ENCODE measurements at places on chromosomes 2 and 18.

DNA sequence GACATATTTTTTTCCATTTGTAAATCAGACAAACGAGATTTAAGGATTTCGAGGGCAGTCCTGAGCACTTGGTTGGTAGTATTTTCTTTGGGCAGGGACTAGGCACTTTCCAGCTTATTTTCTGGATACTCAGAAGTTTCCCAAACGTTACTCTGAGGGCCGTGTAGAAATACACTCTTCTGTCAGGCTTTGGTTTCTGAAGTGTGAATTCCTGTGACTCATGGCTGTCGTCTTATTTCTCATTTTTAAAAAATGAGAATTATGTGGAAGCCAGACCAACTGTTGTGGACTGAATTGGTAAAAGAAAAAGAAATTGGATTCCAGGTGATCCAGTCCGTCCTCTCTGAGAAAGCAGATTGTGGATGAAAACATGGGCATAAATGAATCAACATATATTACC is 658.6 kb upstream of the FANCL start:
- DNase-seq, result no peak

DNA sequence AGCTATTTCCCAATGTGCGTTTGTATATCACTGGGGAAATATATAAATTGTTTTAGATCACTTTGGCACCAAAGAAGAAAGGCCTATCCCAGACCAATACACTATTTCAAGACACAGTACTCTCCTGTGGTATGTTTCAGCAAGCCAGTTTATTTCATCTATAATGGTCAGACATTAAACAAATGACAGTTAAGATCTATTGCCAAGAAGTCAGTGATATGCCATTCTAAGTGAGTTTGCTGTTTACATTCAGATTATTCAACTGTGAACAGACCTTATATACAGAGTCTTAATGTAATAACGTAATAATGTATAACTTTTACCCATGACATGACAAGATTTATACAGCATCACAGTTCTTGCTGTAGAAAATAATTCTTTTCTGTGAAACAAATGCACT is 352.7 kb downstream of the CDH7 start:
- no peak for DNase-seq

DNA sequence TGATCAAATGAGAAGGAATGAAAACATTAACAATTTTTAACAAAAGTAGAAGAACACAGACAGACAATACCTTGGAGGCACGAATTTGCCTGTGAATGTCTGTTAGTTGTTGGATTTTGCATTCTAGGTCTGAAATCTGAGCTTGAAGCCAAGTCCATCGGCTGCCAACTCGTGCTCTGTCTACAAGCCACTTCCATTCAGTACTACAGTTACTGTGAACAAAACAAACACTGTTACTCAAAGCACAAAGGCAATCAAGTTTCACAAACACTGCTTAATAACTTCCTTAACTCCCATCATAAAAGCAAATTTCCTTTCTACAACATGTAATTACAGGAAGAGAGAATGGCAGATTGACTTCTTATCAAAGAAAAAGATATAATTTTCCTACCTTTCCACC is 42.2 kb downstream of the KANSL1L start:
- DNase-seq, result no peak

GRCh38 chr18:78021196-78021595 is 771.5 kb downstream of the GALR1 start:
- DNase-seq, result no peak

DNA sequence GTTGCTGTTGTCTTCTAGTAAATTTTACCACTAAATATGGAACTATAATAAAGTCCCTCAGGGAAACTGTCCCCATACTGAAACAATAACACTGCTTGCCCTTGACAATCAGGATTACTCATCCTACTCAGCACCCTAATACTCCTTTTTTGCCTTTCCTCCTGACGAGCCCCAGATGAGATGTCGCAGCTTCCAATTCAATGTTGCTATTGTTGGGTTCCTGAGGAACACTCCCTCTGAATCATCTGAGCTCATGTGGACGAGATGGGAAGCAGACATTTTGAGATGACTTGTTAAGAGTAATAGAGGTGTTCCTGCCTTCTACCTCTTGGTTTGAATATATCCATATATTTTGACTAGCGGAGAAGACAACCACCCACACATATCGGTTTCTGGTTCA is 187.8 kb upstream of the FAM98A start:
- DNase-seq, result no peak

- peak; percentile 94 for DNase-seq
These were observed at the start of gene EMILIN2 for GRCh38 chr18:2846636-2847316. TSS of gene EMILIN2 (plus strand) at chr18:2847006. CDS start at chr18:2847189, 183 bp downstream.

DNA sequence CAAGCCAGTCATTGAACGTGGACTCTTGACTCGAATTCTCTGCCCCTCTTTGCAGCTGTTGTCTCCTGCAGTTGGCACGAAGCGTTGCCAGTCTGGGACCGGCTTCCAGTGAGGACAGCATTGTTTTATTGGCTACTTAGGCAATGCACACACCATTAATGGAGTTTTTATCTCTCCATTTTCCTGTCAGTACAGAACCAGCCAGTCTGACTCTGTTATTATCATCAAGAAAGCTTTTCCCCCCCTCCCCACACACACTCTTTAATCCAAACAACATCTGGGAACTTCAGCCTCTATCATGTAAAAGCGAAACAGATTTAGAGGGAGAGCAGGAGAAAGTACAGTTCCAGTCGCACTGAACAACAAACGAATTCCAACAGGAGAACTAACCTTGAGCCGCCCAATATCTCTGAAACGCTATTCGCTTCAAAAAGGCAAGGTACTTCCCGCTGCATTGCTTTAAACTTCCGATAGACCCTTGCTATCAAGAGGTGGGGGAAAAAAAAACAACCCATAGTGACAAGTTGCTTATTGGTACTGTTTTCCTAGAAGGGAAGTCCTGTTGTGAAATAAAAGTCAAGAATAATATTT is 38.2 kb downstream of the ACVR1 start:
- DNase-seq, result no peak

DNA sequence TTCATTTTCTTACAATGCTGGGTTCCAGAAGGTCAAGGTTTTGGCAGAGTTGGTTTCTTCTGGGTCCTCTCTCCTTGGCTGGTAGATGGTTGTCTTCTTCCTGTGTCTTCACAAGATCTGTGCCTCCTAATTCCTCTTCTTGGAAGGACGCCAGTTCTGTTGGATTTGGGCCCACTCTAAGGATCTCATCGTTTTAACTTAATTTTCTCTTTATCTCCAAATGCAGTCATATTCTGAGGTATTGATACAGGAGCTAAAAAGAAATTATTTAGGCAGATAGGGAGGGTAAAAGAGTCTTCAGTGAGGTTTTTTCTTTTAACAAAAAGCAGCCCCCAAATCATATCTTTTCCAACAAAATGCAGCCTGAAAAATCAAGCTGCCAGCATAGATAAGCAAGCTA is 998.4 kb downstream of the SOCS6 start:
- DNase-seq, result no peak

DNA sequence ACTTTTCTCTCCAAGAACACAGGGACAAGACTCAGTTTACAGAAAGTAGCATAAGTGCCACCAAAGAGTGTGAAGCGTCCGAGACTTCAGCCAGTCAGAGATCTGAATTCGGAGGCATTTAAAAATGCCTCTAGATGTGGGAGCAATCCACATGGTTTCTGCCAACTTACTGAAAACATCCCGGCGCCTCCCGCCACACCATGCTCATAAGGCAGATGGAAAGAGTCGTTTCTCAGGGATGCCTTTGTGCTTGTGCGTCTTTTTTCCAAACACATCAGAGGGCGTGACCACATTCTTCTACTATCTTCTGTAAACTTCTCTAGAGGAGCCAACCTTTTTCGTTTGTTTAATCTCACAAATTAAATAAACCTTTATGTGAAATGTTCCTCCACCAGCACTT is 88.7 kb downstream of the NRP2 start:
- no peak for DNase-seq

- no peak for DNase-seq
These were observed 249.1 kb downstream of the PHLPP1 start for GRCh38 chr18:62964432-62964831.

- no peak for DNase-seq
These were observed 51.5 kb downstream of the DNAJC10 start for GRCh38 chr2:182767578-182767977.

DNA sequence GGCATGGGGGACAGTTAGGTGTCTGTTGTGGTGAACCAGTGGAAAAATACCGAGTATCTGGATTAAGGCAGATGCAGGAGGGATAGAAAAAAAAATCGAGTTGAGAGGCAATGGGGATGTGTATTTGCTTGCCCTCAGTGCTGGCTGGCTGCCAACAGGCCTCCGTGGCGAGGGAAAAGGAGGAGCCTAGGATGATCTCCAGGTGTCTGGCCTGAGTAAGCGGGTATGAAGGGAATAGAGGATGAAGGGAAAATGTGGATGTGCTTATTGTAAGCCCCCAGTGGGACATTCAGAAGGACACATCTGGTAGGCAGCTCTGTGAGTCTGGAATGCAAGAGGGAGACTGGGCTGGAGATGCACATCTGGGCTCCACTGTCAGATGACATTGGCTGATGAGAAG is 22.8 kb downstream of the KCNS3 start:
- no peak for DNase-seq

DNA sequence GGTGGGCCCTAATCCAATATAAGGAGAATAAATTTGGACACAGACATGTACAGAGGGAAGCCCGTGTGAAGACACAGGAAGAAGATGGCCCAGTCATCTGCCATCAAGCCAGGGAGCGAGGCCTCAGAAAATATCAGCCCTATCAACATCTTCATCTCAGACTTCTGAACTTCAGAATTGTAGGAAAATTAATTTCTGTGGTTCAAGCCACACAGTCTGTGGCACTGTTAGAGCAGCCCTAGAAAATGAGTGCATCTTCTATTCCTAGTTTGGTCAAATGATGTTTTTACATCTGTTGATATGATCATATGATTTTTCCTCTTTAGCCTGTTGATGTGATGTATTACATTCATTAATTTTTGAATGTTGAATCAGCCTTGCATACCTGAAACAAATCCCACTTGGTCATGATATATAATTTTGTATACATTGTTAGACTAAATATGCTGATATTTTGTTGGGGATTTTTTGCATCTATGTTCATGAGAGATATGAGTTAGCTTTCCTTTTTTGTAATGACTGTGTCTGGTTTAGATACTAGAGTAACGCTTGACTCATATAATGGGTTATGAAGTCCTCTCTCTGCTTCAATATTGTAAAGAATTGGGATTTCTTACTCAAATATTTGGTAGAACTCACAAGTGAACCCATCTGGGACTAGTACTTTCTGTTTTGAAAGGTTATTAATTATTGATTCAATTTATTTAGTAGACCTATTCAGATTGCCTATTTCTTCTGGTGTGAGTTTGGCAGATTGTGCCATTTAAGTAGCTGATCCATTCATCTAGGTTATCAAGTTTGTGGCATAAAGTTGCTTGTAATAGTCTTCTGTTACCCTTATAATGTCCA is 451.4 kb downstream of the EIPR1 start:
- DNase-seq, result no peak

DNA sequence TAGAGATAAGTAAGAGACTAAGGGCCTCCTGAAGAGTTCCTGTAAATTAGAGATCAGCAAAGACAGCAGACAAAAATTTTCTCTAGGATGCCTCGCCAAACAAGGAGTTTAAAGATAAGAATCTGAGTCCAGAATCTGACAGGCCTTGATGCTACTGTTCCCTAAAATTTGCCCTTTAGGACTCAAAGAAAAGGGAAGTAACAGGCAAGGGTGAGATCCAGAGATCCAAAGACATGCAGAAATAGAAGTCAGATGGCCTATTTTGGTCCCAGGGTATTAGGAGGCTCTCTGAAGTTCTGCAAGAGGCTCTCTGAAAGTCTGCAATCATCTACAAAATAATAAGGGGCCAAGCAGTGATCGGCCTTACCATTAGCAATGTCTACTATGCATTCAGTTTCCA is 33.0 kb downstream of the GALNT5 start:
- no peak for DNase-seq

DNA sequence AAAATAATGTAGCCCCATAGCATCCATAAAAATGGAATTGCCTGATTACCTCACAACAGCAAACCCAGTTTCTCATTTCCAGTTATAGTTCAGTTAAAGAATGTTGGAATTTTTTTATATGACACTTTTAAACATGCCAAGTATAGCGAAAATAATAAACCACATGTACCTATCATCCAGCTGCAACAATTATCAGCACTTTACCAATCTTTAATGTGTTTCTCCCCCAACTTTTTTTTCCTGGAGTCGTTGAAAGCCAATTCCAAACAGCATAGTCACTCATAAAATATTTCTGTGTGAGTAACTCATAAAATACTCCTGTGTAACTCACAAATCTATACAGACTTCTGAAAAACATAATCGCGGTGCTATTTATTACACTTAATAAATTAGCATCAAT is 38.1 kb downstream of the SMAD4 start:
- DNase-seq, result no peak

DNA sequence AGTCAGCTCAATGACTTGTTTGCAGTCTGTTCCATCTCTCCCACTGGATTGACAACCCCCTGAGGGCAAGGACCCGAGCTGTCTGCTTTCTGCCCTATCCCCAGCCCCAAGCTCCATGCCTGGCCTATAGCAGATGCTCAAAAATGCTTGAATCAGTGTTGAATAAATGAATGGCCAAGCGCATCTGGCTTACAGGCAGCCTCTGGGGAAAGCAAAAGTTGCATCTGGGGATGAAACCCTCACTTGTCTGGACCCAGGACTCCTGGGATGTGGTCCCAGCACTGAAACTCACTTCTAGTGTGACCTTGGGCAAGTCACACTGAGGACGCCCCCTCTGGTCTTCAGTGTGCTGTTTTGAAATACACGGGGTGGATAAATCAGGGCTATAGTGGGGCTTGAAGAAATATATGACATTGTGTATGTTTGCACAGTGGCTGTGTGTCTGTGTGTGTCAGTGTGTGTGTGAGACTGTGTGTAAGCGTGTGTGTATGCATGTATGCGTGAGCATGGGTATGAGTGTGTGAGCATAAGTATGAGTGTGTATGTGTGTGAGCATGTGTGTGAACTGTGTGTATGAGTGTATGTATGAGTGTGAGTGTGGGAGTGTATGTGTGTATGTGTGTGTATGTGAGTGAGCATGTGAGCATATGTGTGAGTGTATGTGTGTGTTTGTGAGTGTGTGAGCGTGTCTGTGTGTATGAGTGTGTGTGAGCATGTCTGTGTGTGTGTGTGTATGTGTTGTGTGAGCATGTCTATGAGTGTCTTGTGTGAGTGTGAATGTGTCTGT is 27.8 kb upstream of the TNS1 start:
- peak; percentile 13 for DNase-seq

Measured in suprapubic skin (tissue), 4 donors.